ENCODE measurements at places on chromosomes 7 and 10. TPM values are rescaled to one million over a fixed set of nuclear protein-coding genes. Genes with fewer than 3 reads are reported as not detected.

- H3K27me3 ChIP-seq: no peaks in the 10 kb centered on the region
- H3K36me3 ChIP-seq: peaks cover 33% of the 10 kb centered on the region
- peaks cover 5% of the 10 kb centered on the region for H3K4me1 ChIP-seq
Observed at GRCh38 chr7:157402388-157402703, 65.5 kb downstream of the DNAJB6 start.

Gene THSD7A
- total RNA-seq: not detected

Gene CPVL
- not detected for total RNA-seq

DNA sequence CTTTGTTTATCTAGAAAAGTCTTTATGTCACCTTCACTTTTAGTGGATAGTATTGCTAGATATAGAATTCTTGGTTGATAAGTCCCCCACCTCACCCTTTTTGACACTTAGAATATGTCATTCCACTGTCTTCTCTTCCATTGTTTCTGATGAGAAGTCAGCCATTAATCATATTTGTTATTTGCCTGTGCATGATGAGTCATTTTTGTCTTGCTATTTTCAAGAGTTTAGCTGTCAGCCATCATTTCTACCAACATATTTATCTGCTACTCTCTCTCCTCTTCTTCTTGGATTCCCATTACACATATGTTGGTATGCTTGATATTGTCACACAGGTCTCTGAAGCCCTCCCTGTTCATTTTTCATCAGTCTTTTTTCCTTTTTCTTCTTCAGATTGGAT lies 160.8 kb upstream of the TCF7L2 start:
- no peak overlapping the region for H3K4me3 ChIP-seq
- no peaks in the 10 kb centered on the region for H3K27me3 ChIP-seq
- no peaks in the 10 kb centered on the region for H3K4me1 ChIP-seq
- peaks cover 3% of the 10 kb centered on the region for H3K36me3 ChIP-seq
- H3K27ac ChIP-seq: no peak overlapping the region

GRCh38 chr7:28572321-28573058 lies 160.2 kb downstream of the CREB5 start:
- H3K36me3 ChIP-seq: no peaks in the 10 kb centered on the region
- no peak overlapping the region for H3K4me3 ChIP-seq
- peaks cover 27% of the 10 kb centered on the region for H3K4me1 ChIP-seq
- no peak overlapping the region for H3K27ac ChIP-seq
- DNase-seq: no peak

GRCh38 chr10:63595072-63595471 lies 73.9 kb downstream of the REEP3 start:
- DNase-seq: no peak
- no peak overlapping the region for H3K27ac ChIP-seq
- H3K36me3 ChIP-seq: peaks cover 4% of the 10 kb centered on the region
- no peaks in the 10 kb centered on the region for H3K27me3 ChIP-seq
- H3K4me3 ChIP-seq: no peak overlapping the region

Gene PHKG1
- 4.0 TPM for total RNA-seq

- no peak overlapping the region for H3K4me3 ChIP-seq
- H3K27ac ChIP-seq: no peak overlapping the region
- H3K36me3 ChIP-seq: no peaks in the 10 kb centered on the region
- no peak for DNase-seq
- no peaks in the 10 kb centered on the region for H3K27me3 ChIP-seq
Observed at GRCh38 chr10:15440204-15440711, 69.2 kb upstream of the FAM171A1 start.

DNA sequence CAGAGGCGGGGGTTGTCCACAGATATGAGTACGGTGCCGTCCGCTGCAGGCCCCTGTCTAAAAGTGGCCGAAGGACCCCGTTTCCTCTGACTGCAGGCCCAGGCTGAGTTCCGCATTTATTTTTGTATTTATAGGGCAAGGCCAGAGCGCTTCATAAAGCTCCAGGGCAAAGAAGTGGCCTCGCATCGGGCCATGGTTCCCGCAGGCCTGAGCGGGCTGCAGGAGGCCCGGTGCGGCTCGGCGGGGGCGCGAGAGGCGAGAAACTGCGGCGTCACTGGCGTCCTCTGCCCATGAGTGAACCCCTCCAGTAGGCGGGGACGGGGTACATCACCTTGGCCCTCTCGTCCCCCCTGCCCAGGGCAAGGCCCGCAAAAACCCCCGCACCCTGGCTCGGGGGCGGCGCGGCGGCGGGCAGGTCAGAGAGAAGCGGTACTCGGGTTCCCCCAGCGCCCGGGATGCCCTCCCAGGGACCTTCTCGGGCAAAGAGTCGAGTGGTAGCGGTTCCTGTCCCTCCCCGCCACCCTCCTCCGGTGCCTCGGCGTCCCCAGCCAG lies 355.7 kb downstream of the DNAJB6 start:
- H3K27ac ChIP-seq: no peak overlapping the region
- H3K4me3 ChIP-seq: no peak overlapping the region
- peaks cover 6% of the 10 kb centered on the region for H3K4me1 ChIP-seq
- no peak for DNase-seq

- H3K4me3 ChIP-seq: no peak overlapping the region
- no peak overlapping the region for H3K27ac ChIP-seq
- no peaks in the 10 kb centered on the region for H3K4me1 ChIP-seq
Observed at GRCh38 chr10:104059364-104059763, 26.3 kb downstream of the COL17A1 start.

Gene RTKN2
- total RNA-seq: 0.53 TPM

Gene BTRC
- 21.9 TPM for total RNA-seq

GRCh38 chr10:133381036-133381435 lies 2.0 kb downstream of the PAOX start:
- no peak overlapping the region for H3K27ac ChIP-seq
- H3K36me3 ChIP-seq: peaks cover 32% of the 10 kb centered on the region
- DNase-seq: peak; percentile 48
- peaks cover 35% of the 10 kb centered on the region for H3K4me1 ChIP-seq

Gene GHRHR
- not detected for total RNA-seq

GRCh38 chr7:105524840-105525239 lies 2.8 kb upstream of the PUS7 start:
- H3K27me3 ChIP-seq: no peaks in the 10 kb centered on the region
- DNase-seq: peak; percentile 46
- no peak overlapping the region for H3K27ac ChIP-seq

Gene FRMPD2
- total RNA-seq: not detected

DNA sequence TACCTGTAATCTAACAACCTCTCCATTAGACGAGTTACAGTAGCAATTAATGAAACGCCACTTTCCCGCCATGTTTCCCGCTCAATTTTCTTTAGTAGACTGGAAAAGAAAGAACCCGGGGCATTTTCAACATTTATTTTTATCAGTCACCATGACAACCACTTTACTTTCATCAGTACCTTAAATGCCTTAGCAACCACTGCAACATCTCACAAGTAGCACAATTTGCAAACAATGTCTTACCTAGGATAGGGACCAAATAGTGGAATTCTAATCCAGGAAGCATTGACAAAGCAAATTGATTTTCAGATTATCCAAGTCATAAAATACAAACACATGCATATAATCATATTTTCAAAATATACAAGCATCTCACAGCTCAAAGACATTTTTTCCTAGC lies 221.6 kb upstream of the IMMP2L start:
- H3K27me3 ChIP-seq: no peaks in the 10 kb centered on the region
- no peaks in the 10 kb centered on the region for H3K36me3 ChIP-seq
- no peak for DNase-seq
- no peaks in the 10 kb centered on the region for H3K4me1 ChIP-seq
- H3K4me3 ChIP-seq: no peak overlapping the region
- no peak overlapping the region for H3K27ac ChIP-seq

GRCh38 chr10:129514568-129515451 lies 47.8 kb downstream of the MGMT start:
- no peaks in the 10 kb centered on the region for H3K27me3 ChIP-seq
- DNase-seq: no peak
- no peak overlapping the region for H3K27ac ChIP-seq
- no peaks in the 10 kb centered on the region for H3K36me3 ChIP-seq

Gene HOXA4
- total RNA-seq: 0.24 TPM

Gene ATG9B
- total RNA-seq: 5.1 TPM

DNA sequence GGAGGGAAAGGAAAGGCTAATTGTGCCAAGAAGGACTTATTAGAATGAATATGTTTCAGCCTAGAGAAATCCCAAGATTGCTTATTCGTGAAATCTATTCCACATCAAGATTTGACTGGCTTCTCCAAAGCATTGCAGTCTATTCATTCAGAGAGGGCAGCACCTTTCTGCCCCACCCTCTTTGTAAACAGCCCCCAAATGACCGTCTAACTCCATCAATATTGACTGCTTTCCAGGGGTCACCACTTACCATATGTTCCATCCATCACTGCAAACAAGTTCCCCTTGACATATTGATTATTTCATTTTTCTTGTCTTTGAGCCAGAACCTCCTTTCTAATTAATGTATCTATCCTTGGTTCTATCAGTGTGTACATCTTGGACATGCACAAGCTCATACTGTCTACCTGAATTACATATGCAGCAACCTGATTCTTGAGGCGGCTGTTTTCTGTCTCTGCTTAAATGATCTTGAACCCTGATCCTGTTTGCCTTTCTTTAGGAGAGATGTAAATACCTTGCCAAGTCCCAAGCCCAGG lies 44.2 kb upstream of the PTER start:
- H3K36me3 ChIP-seq: no peaks in the 10 kb centered on the region
- H3K27me3 ChIP-seq: no peaks in the 10 kb centered on the region
- H3K27ac ChIP-seq: no peak overlapping the region
- H3K4me3 ChIP-seq: no peak overlapping the region
- DNase-seq: no peak

Gene OGDHL
- total RNA-seq: not detected

Gene CHRM2
- total RNA-seq: not detected

Gene NPTX2
- not detected for total RNA-seq

Gene MMD2
- total RNA-seq: not detected

Gene NEUROG3
- total RNA-seq: not detected

- H3K27ac ChIP-seq: no peak overlapping the region
- no peaks in the 10 kb centered on the region for H3K27me3 ChIP-seq
- no peaks in the 10 kb centered on the region for H3K4me1 ChIP-seq
- no peak overlapping the region for H3K4me3 ChIP-seq
- peak; percentile 10 for DNase-seq
Observed at GRCh38 chr7:31735991-31736982, 49.3 kb downstream of the PPP1R17 start.

Gene CCDC146
- total RNA-seq: 10.2 TPM

DNA sequence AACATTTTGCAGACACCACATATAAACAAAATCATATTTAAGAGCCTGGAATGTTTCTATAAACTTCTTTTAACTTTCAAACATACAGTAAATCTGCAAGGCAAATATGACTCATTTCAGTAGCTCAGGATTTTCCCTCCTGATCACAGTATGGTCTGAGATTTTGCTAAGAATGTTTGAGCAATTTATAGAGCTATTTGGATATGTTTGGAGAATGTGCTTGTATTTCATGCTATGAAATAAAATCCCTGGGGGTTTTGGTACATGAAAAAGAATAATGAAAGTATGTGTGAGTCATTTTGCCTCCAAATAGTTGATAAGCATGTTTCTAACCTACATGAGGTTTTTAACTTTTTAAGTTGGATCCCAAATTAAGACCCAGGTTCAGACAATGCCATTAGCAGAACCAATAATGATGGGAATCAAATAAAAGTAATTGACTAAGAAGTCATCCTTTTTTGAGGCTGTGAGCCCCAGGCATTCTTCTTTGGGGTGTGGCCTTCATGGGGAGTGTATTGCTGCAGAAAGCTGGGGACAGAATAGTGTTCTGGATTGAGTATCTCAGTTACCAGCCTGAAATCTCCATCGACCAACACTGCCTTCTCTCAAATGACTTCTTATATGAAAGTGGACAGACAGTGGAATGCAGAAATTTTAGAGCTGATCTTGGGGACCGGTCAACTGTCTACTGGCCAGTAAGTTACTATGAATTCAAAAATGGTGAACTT lies 66.1 kb upstream of the AGBL3 start:
- DNase-seq: no peak
- no peak overlapping the region for H3K4me3 ChIP-seq

Gene ITPRID1
- total RNA-seq: not detected

GRCh38 chr7:50591480-50592438 lies 26.6 kb upstream of the DDC start:
- no peaks in the 10 kb centered on the region for H3K4me1 ChIP-seq
- DNase-seq: no peak
- H3K27me3 ChIP-seq: no peaks in the 10 kb centered on the region

DNA sequence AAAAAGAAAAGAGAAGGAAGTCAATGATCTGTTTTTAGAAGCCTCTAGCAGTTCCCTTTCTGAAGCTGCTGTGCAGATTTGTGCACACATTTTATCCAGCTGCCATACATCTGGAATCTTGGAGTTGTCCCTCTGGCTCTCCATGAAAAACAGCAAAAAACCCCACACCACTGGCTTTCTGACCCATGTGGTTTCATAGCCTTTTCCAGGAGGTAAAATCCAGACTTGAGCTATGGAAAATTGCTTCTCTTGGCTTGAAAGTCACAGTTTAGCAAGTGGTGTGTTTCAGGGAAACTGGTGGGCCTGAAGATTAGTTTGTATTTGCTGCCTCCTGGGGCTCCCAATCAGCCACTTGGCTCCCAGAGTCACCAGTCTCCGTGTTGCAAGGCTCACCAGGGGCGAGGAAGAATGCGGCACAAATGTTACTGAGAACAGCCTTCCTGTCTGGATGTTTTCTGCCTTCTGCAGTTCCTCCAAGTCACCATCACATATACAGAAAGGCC lies 50.1 kb upstream of the ADRB1 start:
- no peak overlapping the region for H3K4me3 ChIP-seq
- peaks cover 9% of the 10 kb centered on the region for H3K4me1 ChIP-seq
- no peak overlapping the region for H3K27ac ChIP-seq
- no peaks in the 10 kb centered on the region for H3K36me3 ChIP-seq

GRCh38 chr7:23468526-23469149 lies 1.7 kb downstream of the IGF2BP3 start:
- no peaks in the 10 kb centered on the region for H3K36me3 ChIP-seq
- peak overlapping the region; percentile 4 for H3K27ac ChIP-seq
- peak overlapping the region; percentile 86 for H3K4me3 ChIP-seq
- DNase-seq: no peak

Gene DOCK1
- total RNA-seq: not detected

GRCh38 chr7:152887778-152888177 lies 128.2 kb downstream of the ACTR3B start:
- H3K27me3 ChIP-seq: no peaks in the 10 kb centered on the region
- H3K27ac ChIP-seq: no peak overlapping the region
- no peaks in the 10 kb centered on the region for H3K4me1 ChIP-seq
- no peaks in the 10 kb centered on the region for H3K36me3 ChIP-seq
- no peak for DNase-seq
- H3K4me3 ChIP-seq: no peak overlapping the region

GRCh38 chr7:37546677-37547076 lies 98.0 kb upstream of the ELMO1 start:
- H3K36me3 ChIP-seq: no peaks in the 10 kb centered on the region
- H3K4me3 ChIP-seq: no peak overlapping the region
- H3K27ac ChIP-seq: no peak overlapping the region
- peaks cover 2% of the 10 kb centered on the region for H3K27me3 ChIP-seq
- DNase-seq: no peak
- H3K4me1 ChIP-seq: no peaks in the 10 kb centered on the region

- H3K36me3 ChIP-seq: no peaks in the 10 kb centered on the region
- H3K27me3 ChIP-seq: no peaks in the 10 kb centered on the region
- no peak for DNase-seq
- no peak overlapping the region for H3K27ac ChIP-seq
- H3K4me1 ChIP-seq: peaks cover 16% of the 10 kb centered on the region
Observed at GRCh38 chr10:91012502-91012901, 91.6 kb upstream of the ANKRD1 start.

Gene KIAA1549
- total RNA-seq: 0.36 TPM
